Cerebellar nuclear complex (tissue), 1 donor: ENCODE measurements at places on chromosomes 2 and 18.

GRCh38 chr18:68840554-68841263 lies 42.8 kb downstream of the CCDC102B start:
- DNase-seq = no peak

- DNase-seq = no peak
Observed at GRCh38 chr2:102915128-102915527, 153.3 kb downstream of the TMEM182 start.

DNA sequence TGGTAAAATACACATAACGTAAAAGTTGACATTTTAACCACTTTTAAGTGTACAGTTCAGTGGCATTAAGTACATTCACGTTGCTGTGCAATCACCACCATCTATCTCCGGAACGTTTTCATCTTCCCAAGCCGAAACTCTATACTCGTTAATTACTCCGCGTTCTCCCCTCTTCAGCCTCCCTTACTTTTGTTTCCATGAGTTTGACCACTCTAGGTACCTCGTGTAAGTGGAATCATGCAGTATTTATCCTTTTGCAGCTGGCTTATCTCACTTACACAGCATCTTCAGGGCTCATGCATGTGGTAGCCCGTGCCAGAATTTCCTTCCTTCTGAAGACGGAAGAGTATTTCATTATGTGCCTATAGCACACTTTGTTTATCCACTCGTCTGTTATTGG lies 225.2 kb downstream of the SLC4A3 start:
- DNase-seq = no peak

- no peak for DNase-seq
Observed at GRCh38 chr2:106159866-106160785, 34.0 kb downstream of the UXS1 start.

DNA sequence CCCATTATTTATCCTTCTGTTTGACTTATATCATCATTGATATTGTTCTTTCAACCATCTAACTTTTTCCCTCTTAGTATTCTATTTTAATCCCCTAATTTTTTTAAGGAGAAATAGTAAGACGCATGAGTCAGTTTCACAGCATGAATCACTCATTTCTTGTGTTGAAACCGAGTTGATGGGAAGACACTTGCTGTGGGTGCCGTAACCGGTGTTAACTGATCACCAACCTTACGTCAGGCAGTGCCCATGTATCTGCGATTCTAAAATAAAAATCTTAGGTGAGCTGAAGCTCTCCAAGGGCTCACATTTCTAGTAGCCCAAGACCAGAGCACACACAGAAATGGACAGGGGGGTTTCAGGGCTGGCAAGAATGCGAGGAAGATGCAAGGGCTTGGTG lies 348.1 kb downstream of the GALR1 start:
- DNase-seq = no peak

DNA sequence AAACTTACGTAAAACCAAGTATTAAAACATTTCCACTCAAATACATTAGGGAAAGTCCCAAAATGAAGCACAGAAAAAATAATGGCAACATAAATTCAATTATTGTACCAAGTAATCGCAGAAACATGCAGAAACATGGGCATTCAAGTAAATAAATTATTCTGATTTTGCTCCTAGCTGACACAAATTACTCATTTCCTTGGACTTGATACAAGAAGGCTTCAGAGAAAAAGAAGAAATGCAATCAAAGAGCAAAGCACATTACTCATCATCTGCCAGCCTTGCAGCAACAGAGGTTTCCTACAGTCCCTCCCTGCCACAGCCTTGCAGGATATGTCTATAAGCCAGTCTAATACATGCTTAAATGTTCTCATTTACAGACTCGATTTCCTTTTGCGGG lies 439.8 kb upstream of the LYPD1 start:
- DNase-seq = no peak

DNA sequence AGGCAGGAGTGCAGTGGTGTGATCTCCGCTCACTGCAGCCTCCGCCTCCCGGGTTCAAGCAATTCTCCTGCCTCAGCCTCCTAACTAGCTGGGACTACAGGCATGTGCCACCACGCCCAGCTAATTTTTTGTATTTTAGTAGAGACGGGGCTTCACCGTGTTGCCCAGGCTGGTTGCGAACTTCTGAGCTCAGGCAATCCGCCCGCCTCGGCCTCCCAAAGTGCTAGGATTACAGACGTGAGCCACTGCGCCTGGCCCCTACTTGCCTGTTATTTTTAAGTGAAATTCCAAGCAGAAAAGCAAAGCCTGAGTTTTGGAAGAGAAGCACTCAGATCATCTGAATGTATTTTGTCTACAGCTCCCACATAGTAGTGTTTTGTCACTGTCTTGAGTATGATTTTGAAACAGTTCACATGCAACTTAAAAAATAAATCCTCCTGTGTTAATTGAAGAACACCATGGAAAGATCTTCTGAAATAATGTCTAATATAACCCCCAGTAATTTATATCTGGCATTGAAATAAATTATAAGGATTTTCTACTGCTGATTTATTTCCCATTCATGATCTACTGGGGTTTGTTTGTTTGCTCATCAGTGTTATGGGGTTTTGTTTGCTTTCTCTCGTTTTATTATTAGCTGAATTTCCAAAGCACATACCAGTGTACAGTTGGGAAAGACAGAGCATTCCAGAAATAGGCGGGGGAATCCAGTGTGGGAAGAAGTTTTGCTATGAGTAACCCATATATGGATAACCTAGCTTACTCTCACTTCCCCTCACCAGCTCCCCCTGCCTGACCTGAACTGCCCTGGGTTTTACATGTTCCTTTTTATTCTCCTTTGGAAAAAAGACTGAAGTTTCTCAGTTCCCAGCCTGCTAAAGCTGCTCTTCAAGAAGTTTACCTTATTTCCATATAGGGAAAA lies 80.1 kb upstream of the MAP3K20 start:
- DNase-seq = no peak

DNA sequence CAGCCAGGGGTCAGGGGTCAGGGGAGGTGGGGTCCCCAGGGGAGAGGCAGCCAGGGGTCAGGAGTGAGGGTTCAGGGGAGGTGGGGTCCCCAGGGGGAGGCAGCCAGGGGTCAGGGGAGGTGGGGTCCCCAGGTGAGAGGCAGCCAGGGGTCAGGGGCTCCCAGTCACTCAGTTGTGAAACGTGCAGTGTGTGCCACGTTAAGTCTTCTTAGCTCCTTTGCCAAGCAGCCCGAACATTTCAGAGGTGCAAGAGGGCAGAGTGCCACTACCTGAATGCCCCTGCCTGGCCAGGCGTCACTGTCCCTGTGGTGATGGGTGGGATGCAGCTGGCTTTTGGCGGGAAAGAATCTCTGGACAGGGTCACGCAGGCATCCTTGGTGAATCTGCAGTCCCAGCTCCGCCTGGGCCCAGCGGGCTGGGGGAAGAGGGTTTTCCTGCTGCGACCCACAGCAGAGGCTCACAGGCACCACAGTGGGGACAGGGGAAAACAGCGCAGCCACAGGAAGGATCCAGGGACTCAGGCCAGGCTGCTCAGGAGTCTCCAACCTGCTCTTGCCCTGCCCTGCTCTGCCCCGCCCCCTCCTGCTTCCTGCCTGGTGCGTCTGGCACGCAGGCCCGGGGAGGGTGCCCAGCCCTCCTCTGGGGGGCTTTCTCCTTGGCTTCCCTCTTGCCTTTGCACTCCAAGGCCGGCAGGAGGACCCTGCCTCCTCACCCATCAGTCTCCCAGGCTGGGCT lies 188.3 kb downstream of the TWIST2 start:
- no peak for DNase-seq

- no peak for DNase-seq
Observed at GRCh38 chr2:230870544-230871360, 6.0 kb downstream of the ITM2C start.

DNA sequence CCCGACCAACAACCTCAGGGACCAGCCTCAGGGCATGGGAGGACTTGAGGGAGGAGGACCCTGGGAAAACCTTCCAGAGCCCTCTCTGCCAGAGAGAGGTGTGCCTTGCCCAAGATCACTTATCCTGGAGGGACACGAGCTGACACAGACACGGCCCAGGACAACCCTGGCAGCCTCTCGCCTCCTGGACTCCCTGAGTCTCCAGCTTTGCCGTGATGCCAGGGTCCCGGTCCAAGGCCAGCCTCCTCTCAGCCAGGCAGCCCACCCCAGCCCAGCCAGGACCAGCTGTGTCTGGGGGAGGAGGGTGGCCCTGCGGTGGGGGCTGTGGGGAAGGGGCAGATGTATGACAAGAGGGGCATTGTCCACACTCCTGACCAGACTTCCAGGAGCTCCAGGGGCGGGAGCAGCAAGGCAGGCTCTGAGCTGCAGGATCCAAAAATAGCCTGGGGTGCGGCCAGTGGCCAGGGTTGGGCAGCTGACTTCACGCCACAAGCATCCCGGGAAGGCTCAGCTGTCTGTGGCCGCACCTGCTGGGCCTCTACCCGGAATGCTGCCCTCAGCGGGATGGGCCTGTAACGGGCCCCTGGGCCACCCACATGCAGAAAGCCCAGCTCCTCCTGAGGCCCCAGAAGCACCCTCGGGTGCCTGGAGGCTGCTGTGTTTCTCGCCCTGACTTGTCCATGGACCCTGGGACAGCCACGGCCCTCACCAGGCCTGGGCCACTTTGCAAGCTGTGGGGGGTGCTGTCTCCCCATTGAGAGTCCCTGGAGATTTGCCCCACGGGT lies 65.5 kb upstream of the GPC1 start:
- DNase-seq = no peak

- DNase-seq = no peak
Observed at GRCh38 chr2:184906160-184906559, 307.8 kb downstream of the ZNF804A start.

GRCh38 chr2:202032846-202033316 lies 774 bp upstream of the FZD7 start:
- no peak for DNase-seq

DNA sequence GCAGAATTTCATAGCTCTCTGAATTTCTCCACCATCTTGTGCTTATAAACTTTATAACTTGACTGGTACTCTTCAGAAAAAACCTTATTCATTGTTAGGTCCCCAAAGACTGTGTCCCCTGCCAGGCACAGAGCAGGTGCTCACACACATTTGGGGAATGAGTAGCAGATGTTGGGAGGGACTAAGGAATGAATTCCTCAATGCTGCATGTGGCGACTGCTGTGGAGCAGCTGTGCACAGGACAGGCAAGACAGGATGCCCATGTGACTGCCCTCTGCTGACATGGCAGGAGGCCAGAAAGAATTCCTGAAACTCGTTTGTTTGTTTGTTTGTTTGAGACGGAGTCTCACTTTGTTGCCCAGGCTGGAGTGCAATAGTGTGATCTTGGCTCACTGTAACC lies 122.3 kb upstream of the ITGA6 start:
- DNase-seq = no peak

- no peak for DNase-seq
Observed at GRCh38 chr2:202344178-202344577, 31.9 kb upstream of the BMPR2 start.

DNA sequence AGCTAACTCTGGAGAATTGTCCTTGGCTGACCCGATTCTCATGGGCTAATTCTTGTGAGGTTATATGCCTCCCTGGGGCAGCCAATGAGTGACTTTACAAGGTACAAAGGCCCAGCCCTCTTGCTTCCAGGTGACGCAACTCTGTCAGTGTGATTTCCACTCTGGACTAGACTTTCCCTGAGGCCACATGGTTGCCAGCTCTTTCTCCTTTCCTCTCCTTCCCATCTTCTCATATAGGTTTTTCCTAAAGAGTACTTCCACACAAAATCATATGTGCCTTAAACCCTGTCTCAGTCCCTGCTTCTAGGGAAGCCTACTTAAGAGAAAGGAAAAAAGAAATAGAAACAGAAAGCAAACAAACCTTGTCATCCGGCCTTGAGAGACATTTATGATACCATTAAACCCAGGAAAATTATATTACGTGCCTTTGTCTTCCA lies 226.2 kb upstream of the ZSWIM2 start:
- no peak for DNase-seq

DNA sequence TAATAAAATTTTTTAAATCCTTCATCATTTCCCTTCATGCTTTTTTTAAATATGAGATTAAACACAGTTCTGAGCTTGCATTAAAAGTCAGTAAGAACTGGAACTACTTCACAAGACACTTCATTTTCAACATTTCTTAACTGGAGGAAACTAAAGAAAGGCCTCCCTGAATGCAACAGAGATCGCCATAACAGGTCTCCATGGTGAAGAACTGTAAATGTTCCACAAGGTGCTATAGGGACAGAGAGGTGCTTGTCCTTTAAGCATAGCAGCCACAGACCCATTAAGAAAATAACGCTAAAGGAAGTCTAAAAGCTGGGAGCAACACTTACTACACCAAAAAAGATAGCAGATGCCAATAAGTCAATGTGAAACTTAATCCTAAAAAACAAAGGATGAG lies 8.5 kb downstream of the STAM2 start:
- DNase-seq = no peak

DNA sequence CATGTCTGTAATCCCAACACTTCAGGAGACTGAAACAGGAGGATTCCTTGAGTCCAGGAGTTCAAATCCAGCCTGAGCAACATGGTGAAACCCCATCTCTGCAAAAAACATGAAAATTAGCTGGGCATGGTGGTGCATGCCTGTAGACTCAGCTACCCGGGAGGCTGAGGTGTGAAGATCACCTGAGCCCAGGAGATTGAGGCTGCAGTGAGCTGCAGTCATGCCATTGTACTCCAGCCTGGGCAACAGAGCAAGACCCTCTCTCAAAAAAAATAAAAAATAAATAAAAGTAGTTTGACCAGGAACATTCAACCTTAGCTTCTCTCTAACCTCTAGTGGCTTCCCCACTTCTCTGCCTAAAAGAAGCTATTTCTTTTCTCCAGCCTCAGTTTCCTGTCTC lies 23.8 kb downstream of the SH3BP4 start:
- no peak for DNase-seq

- no peak for DNase-seq
Observed at GRCh38 chr2:38605298-38605830, 2.6 kb upstream of the HNRNPLL start.

- DNase-seq = no peak
Observed at GRCh38 chr2:20584399-20585358, 66.2 kb downstream of the HS1BP3 start.

GRCh38 chr2:170170281-170171040 lies 7.5 kb upstream of the MYO3B start:
- DNase-seq = no peak

GRCh38 chr2:205699515-205700289 lies 17.4 kb downstream of the NRP2 start:
- DNase-seq = no peak

- DNase-seq = no peak
Observed at GRCh38 chr2:210376694-210377093, 61.7 kb upstream of the MYL1 start.

- DNase-seq = no peak
Observed at GRCh38 chr2:129117434-129117833, 798.8 kb upstream of the HS6ST1 start.

- DNase-seq = no peak
Observed at GRCh38 chr18:79118797-79119196, 49.6 kb downstream of the ATP9B start.

- DNase-seq = no peak
Observed at GRCh38 chr2:239252801-239253200, 148.0 kb downstream of the HDAC4 start.

- DNase-seq = no peak
Observed at GRCh38 chr2:9398881-9399780, 24.2 kb downstream of the ITGB1BP1 start.

- DNase-seq = no peak
Observed at GRCh38 chr2:106195456-106195855, 1.4 kb upstream of the UXS1 start.

- no peak for DNase-seq
Observed at GRCh38 chr2:12676771-12677170, 40.0 kb upstream of the TRIB2 start.
